Fibroblast of skin of left quadriceps (primary cell): ENCODE measurements at places on chromosomes 2 and 18.

- DNase-seq = peak; percentile 54
Observed at GRCh38 chr18:8507915-8508705, 101.1 kb upstream of the RAB12 start.

DNA sequence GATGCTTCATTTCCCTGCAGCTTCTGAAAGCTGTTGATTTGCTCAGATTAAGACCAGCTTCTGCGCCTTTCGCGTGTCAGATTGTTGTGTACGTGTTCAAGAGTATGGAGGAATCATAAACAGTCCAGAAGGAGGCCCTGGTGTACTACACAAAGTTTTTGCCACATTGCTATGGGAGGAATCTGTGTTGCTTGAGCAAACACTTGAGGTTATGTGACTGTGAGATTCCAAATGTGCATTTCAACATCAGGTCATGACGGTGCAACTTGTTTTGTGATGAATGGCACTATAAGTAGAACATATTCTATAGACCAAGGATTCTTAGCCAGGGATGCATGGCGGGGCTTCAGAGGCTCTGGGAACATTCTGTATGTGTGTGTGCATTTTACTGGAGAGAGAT lies 35.0 kb downstream of the SRSF7 start:
- peak; percentile 72 for DNase-seq

DNA sequence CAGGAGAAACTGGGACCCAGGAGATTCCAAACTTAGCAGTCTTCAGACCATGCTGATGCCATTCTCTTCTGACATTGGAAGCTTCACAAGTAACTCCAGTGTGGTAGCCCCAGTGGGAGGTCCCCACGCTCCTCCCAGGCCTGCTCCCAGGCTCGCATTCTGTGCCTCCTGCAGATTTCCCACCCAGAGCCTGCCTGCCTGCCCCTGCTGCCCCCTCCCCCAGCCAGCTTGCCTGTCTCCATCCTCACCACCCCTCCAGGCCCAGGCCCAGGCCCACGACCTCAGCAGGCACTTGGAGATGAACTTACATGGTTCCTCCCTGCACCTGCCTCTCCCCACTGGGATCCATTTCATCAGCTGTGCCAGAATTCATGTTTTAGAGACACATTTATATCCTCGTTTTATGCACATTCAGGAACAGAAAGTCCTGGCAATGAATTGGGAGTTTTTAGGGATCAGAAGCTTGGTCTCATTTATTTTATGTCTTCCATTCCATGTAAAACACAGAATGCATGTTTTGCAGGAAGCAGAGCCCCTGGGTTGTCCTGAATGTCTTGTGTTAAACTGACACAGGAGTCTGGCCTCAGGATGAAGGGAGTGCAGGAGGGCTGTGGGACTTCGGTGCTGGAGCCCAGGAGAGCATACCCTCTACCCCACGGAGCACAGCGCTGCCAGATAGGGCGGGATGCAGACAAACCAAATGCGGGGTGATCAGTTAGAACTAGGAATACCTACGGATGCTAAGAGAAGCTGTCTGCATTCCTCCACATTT lies 150.5 kb downstream of the SNTG2 start:
- no peak for DNase-seq

DNA sequence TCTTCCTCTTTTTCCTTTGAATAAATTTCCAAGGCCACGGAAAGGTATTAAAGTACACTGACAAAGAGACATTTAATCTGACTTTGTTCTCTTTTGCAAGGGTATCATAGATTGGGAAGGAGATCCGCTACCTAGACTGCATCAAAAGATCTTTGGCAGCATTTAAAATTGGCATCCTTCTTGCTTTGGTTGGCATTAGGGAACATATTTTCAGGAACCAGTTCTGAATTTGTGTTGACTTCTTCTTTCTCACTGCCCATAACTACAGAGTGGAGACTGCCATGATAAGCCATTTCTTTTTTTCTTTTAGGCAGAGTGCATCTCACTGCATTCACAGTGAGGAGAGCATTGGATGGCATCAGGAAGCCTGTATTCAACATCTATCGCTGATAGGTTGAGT lies 83.4 kb downstream of the DOCK10 start:
- DNase-seq = no peak

DNA sequence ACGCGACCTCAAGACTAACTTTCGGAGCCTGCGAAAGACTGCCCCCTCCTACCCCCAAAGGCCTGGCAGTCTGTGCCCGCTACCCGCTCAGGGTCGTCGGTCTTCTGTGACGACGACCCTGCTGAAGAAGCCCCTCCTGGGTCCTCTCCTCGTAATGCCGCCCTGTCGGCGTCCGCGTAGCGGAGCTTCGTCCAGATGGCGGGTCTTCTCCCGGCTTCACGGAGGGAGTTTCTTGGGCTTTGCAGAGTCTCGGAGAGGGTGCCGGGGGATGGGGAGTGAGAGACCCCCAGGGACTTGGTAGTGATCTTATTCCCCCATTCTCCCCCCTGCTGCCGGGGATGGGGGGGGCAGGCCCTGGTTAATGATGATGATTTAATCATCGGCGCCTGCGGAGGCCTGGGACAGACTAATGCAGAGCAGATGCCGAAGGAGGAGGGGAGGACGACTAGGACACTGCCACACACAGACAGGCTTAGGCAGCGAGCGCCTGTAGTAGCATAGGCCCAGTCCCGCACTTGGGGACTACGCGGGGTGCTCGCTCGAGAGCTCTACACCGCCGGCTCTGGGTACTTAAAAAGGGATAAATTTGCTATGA lies 528 bp upstream of the PCGF1 start:
- peak; percentile 82 for DNase-seq

GRCh38 chr2:217804791-217805667 lies 197.8 kb downstream of the TNS1 start:
- DNase-seq = peak; percentile 21

GRCh38 chr2:126317790-126318431 lies 338.0 kb upstream of the GYPC start:
- no peak for DNase-seq

- DNase-seq = no peak
Observed at GRCh38 chr2:176680916-176681516, 411.8 kb downstream of the MTX2 start.

GRCh38 chr2:120471166-120471565 lies 125.2 kb downstream of the INHBB start:
- no peak for DNase-seq

DNA sequence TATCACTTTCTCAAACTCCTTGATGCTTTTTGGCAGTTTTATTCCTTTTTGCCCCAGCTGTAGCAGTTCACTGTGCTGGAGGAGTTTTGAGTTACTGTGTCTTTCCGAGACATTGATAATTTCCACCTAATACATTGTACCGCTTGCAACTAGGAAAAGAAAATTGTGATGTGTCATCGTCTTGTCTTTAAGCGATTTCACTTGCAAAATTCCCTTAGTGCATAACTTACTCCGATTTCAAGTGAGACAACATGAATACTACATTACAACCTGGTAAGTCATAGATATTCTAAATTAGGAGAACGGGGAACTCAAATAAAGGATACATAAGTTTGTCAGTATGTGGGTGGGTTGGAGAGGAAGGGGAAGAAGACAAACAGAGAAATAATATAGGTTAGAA lies 340.5 kb upstream of the KYNU start:
- no peak for DNase-seq

GRCh38 chr18:5538544-5538943 lies 5.3 kb downstream of the EPB41L3 start:
- DNase-seq = no peak

DNA sequence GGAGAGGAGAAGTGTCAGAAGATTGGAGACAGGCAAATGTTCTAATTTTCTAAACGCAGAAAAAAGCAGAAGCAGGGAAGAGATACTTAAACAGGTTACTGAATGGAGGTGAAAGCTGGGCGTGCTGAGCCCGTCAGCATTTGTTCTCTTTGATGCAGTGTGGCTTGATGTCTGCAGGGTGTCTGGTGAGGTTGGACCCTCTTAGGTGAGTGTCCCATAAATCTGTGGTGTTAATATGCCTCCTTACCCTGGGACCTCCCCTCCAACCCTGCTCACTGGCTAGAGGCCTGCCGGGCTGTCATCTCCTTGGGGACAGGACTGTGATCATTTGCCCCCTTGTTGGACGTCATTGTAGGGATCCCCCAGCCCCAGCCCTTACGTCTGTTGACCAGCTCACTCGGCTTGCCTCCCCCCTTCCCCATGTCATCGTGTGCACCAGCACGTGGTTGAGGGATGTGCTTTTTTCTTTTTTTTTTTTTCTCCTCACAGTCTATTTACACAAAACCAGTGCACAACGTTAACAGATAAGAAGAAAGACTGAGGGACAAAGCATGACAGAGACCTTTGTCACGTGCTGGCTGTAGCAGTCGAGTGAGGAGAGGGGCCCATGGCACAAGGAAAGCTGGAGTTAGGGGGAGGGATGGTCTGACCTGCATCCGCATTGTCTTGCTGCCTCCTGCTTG lies 56.4 kb downstream of the NCK2 start:
- no peak for DNase-seq
